Activated T-helper 1 cell treated with anti-CD3 and anti-CD28 coated beads, Interleukin-12 subunit alpha, Interleukin-12 subunit beta, Interleukin-2, Interleukin-4 antibody, amounts not matched to agents 30 ng/mL and 10 ng/mL and 1 ng/mL, durations not matched to agents 14 hours and 24 hours and 36 hours (primary cell): ENCODE measurements at places on chromosomes 4 and X. TPM values are rescaled to one million over a fixed set of nuclear protein-coding genes. Genes with fewer than 3 reads are reported as not detected.

Gene CYP2U1
- total RNA-seq = 1.1 and 1.5 TPM in 2 replicates

Gene PRRG3
- not detected in 2 replicates for total RNA-seq

Gene ANXA3
- 8.1 and 9.2 TPM in 2 replicates for total RNA-seq

Gene RIBC1
- 0.64 and 0.75 TPM in 2 replicates for total RNA-seq

Gene CENPVL2
- not detected in 2 replicates for total RNA-seq

Gene TMPRSS11B
- not detected in 2 replicates for total RNA-seq

Gene POU4F2
- not detected in 2 replicates for total RNA-seq

Gene REELD1
- 0.22 TPM in 1 of 2 replicates, not detected in the other for total RNA-seq

Gene MAGEA9B
- total RNA-seq = not detected in 2 replicates
